ENCODE measurements at places on chromosomes 4 and X.

DNA sequence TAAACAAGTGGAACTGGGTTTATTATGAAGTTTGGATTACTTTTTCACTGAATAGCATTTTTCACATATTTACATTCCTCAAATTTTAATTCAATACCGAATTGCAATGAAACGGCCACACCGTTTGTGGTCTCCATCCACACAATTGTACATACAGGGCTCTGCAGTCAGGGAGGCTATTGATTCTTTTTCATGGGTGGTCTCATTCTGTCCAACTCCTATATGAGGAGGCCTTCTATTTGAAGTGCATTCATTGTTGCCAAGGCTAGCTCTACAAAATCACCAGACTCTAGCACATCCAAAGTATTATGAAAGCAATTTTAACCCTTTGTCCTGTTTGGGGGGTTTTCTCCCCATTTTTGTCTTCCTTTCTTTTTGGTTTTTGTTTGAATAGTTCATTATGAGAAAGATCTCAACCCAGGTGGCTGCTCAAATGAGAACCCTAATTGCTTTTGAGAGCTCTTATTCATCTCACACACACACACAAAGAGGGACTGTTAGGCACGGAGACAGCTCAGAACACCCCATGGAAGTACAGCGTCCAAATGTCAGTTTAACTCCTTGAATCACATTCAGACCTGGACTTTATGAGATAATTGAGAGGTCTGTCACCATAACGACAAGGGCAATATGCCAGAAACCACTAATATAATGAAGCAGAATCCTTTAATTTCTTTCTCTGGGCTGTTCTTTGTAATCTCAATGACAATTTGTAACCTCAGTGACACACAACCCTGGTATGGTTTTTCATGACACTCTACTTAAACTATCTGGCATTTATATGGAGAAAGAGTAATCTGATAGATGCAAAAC, 79.4 kb downstream of the NLGN4X start:
- DNase-seq, result no peak

- DNase-seq, result no peak
Observed at GRCh38 chrX:120125444-120125843, 9.7 kb upstream of the RHOXF1 start.

GRCh38 chrX:121151293-121151692, 103.9 kb downstream of the GLUD2 start:
- no peak for DNase-seq

DNA sequence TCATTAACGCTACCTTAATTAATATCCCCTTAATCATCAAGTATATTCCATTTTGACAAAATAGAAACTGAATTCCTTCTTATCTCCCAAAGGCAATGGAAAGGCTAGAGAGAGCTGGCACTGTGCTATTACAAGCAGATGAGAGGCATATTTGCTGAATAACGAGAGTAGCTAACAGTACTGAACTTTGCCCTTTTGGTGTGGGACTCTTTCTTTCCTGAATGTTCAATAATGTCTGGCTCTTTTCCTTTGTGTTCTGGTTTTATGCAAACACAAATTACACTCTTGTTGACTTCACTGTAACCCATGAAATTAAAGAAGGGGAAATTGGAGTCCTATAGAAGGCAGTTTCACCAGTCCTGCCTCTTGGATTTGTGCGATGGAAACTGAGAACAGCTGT, 63.5 kb downstream of the SHROOM3 start:
- DNase-seq, result no peak

GRCh38 chrX:110420771-110421499, 62.3 kb downstream of the RTL9 start:
- no peak for DNase-seq

DNA sequence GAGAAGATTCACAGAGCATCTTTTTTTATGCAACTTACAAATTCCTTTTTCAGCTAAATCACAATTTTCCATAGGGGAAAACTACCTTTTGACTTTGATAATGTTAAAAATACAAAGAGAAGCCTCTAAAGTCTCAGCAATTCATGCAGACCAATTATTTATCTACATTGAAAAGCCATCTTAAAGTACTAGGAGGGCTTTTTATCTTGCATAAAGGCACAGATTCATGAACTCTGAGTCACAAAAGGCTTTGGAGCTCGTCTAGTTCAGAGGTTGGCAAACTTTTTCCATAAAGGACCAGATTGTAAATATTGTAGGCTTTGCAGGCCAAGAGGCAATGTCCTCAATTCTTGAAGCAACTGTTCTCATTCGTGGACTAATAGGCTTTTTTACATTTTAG, 210.4 kb upstream of the HDX start:
- no peak for DNase-seq

DNA sequence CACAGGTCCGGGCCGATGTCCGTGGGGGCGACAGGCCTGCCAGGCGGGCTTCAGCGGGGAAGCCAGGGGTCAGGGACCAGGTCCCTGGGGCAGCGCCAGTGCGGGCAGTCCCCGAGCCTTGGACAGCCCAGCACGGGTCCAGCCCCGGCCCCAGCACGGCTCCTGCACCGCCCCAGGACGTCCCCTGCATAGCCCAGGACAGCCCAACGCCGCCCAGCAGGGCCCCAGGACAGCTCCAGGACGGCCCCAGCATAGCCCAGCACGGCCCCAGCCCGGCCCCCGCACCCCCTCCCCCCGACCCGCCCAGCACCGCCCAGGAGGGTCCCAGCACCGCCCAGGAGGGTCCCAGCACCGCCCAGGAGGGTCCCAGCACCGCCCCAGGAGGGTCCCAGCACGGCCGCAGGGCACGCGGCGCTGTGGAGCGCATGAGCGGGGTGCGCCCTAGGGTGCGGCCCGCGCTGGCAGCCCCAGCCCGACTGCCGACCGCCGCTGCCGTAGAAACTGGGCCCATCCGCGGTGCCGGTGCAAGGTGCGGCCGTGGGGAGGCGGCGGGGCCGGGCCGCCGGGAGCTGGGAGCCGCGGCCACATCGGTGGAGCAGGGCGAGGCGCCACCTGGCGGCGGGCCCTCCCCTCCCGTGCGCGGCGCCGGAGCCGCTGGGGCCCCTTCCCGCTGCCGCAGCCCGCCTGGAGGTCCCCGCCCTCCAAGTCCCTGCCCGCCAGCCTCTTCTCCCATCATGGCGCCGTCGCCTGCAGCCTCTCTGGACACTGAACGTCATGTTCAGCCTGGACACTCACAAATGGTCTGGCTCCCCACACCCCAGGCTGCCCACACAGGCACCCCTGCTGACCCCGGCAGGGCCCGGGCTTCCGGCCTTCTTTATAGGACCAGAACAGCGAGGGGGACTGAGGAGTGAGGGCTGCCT, 106.8 kb upstream of the NKX1-1 start:
- no peak for DNase-seq

DNA sequence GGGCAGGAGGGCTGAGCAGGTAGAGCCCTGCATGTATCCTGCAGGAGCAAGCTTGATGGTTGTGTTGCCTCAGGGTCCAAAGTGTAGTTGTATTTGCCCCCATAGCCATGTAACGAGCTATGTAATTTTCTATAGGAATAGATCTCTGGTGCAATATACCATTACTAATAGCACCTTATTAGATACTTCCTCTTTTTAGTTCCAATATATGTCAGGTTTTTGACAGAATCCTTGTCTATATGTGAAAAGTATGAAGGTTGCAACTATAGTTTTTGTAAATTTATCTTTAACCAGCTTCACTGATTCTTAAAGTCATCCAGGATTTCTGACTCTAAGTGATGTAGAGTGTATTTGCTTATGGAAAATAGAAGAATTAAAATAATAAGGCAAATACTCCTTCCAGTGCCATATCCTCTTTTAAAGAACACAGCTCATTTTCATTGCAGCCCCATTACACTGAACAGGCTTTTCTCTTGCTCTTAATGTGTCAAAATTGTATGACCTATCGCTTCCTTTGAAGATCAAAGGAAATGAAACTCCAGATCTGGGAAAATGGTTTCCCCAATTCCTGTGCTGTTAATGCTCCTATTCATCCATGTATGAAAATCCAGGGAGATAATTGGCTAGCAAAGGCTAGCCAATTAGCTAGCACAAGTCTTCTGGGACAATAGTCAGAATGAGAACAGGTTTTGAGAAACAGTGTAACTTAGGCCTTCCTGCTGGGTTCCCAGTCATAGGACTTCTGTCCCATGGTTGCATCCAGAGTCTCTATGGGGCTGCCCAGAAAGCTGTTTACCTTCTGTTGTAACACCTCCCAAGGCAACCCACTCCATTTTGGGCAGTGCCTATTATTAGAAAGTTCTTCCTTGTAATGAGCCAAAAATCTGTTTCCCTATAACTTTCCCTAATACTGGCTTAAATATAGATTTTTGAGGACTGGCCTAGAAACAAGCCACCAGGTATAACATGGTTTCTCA, 90.6 kb downstream of the TSPAN7 start:
- DNase-seq, result no peak

- DNase-seq, result no peak
Observed at GRCh38 chr4:1880332-1880731, 9.1 kb downstream of the NSD2 start.

DNA sequence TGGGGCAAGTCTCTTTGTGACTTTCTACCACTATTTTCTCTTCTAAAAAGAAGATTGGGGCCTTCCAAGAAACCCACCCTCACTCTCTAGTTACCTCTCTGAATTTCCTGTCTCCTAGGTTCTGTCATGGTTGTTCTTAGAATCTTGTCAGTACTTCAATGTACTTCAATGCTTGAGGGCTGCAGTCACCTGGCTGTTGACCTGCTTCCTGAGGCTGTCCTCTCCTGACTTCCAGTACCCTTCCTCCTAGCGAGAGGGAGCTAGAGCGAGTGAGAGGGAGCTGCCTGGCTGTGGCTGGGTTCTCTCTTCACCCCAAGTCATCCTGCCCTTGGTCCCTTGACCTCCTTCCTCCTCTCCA, 17.7 kb downstream of the CD99L2 start:
- DNase-seq, result no peak

DNA sequence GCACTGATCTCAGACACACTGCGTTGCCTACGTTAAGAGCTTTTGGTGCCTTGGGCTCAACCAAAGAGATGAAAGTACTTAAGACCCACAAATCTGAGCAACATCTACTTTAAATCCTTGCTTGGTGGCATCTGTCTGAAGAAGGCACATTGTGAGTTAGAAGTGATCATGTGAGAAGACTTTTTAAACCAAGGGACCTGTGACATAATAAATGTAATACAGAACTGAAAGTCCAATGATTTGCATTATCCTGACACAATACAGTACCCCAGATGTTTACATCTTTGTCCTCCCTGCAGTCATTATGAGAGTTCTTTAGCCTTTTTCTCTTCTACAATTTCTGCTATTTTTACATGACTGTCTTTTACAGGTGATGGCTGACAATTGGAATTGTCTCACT, 96.7 kb upstream of the FTHL17 start:
- DNase-seq, result no peak

GRCh38 chr4:14149176-14150053, 521.9 kb upstream of the BOD1L1 start:
- DNase-seq, result no peak

DNA sequence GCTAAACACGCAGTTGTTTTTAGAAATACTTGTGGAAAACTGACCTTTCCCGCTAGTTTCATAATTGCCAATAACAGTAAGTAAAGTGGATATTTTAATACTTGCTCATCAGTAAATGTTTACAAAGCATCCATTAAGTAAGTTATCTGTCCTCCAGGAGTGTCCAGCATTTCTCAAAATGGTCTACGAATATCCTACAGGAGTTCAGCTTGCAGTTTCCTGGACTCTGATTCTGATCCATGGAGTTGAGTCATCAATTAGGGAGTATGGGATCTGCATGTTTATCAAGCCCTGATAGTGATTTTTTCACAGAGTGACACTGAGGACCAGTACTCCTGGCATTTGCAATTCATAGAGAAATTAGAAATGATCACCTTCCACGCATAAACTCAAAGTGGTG, 325.2 kb upstream of the AADAT start:
- no peak for DNase-seq

DNA sequence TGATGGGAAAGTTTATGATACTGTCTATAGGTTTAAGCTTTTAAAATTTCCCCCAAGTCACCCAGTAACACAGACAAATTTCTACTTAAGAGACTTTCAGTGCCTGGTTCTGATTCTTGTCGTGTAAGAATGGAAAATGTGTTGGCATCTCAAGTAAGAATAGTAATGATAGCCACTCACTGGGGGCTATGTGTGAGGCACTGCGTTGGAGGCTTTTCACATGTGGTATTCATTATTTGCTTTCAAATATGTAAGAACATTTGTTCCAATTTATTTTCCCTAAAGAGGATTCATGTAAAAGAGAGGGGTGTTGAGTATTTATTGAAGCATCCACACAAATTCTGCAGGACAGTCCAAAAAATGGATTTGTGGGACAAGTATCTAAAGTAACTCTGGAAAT, 143.6 kb downstream of the FNIP2 start:
- DNase-seq, result no peak

DNA sequence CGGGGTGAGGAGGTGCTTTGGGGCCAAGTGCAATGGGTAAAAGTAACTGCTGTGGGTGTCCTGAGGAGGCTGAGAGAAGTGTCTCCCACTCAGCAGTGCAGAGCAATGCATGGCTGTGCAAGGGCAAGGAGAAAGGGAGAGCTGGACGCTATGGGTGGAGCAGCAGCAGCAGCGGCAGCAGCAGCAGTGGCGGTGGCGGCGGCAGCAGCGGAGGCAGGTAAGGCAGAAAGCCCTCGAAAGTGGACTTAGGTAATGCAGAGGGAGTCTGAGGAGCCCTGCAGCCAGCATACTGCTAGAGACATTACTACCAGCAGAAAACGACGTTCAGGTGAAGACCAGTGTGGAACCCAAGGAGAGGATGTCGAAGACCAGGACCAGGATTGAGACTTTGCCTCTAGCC, 82.1 kb downstream of the NYX start:
- DNase-seq, result no peak

- DNase-seq, result no peak
Observed at GRCh38 chr4:30716681-30717207, 3.4 kb upstream of the PCDH7 start.

GRCh38 chrX:74325130-74326059, 21.4 kb downstream of the ZCCHC13 start:
- DNase-seq, result no peak

- no peak for DNase-seq
Observed at GRCh38 chr4:94673961-94674360, 83.8 kb upstream of the BMPR1B start.

GRCh38 chr4:47972181-47972580, 44.3 kb downstream of the CNGA1 start:
- DNase-seq, result no peak

DNA sequence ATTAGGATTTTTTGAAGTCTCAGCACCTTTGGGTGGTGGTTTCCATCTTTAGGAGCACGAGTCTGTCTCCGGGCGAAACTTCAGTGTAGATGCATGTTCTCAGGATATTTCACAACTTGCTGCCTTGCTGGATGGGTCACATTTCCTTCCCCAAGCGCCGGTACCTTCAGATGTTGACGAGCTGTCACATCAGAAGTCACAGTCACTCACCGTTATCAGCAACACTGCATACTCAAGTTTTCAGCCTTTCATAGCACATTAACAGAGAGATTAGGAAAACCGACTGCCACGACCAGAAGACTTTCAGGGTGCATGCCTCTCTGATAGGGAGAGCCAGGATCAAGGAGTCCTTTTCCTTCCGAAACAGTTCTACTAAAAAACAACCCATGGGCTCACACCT, 77.8 kb downstream of the SHROOM2 start:
- no peak for DNase-seq

DNA sequence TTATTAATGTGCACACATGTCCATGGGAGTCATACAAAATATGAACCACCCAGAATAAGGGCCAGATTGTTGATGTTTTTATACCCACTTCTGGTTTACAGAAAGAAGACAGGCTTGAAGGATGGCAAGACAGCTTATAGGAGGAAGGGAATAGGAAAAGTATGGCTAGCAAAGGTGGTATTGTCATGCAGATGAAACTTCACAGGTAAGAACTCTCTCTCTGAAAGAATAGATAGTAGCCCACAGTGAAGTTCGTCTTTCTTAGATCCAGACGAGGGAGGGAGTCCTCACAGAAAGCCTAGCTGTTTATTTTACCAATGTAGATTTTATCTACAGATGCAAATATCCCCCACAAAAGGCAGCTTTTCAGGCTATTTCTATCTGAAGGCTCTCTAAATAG, 43.7 kb upstream of the SPIN4 start:
- DNase-seq, result no peak

Data from activated CD8-positive, alpha-beta memory T cell treated with anti-CD3 and anti-CD28 coated beads for 1 hour (primary cell).